ENCODE measurements at places on chromosomes 13 and 19. TPM values are rescaled to one million over a fixed set of nuclear protein-coding genes. Genes with fewer than 3 reads are reported as not detected.

CRX gene
- total RNA-seq = not detected

MEDAG gene
- total RNA-seq = 25.0 TPM

SLC5A5 gene
- total RNA-seq = not detected

ATXN8OS gene
- total RNA-seq = not detected

VSTM1 gene
- total RNA-seq = not detected

IGSF23 gene
- total RNA-seq = 0.28 TPM

DACH1 gene
- total RNA-seq = 4.0 TPM

CATSPERD gene
- total RNA-seq = not detected

ALOX5AP gene
- 0.09 TPM for total RNA-seq

PSG7 gene
- not detected for total RNA-seq

ZNF729 gene
- total RNA-seq = not detected

ZMYM2 gene
- total RNA-seq = 57.6 TPM

NLRP13 gene
- total RNA-seq = not detected

KLHL1 gene
- total RNA-seq = not detected

PABPC3 gene
- total RNA-seq = 0.09 TPM

ZNF418 gene
- total RNA-seq = 3.1 TPM

All from endothelial cell of coronary artery (primary cell).